Endothelial cell of umbilical vein (primary cell): ENCODE measurements at places on chromosomes 2 and 18. TPM values are rescaled to one million over a fixed set of nuclear protein-coding genes. Genes with fewer than 3 reads are reported as not detected.

Gene RNU2-63P
- polyA plus RNA-seq, result 60.5 TPM in 1 of 2 replicates, not detected in the other

Gene C2orf78
- not detected in 2 replicates for polyA plus RNA-seq

Gene C2orf80
- polyA plus RNA-seq, result not detected in 2 replicates

Gene CYP1B1
- polyA plus RNA-seq, result 0.01 TPM in 1 of 2 replicates, not detected in the other

Gene REG3G
- not detected in 2 replicates for polyA plus RNA-seq

Gene SPIRE1
- polyA plus RNA-seq, result 10.2 and 13.1 TPM in 2 replicates
